ENCODE measurements at places on chromosomes 7 and 10. TPM values are rescaled to one million over a fixed set of nuclear protein-coding genes. Genes with fewer than 3 reads are reported as not detected.

CRPPA gene
- 0.89 TPM for total RNA-seq

PDGFA gene
- 55.9 TPM for total RNA-seq

ASAH2 gene
- 22.8 TPM for total RNA-seq

AZGP1 gene
- 57.1 TPM for total RNA-seq

ACTR3C gene
- total RNA-seq: 2.3 TPM

PAX4 gene
- total RNA-seq: not detected

C7orf33 gene
- total RNA-seq: not detected

ADCY1 gene
- 1.8 TPM for total RNA-seq

All from stomach (tissue), 19 donors.